ENCODE measurements at places on chromosomes 4 and X.

DNA sequence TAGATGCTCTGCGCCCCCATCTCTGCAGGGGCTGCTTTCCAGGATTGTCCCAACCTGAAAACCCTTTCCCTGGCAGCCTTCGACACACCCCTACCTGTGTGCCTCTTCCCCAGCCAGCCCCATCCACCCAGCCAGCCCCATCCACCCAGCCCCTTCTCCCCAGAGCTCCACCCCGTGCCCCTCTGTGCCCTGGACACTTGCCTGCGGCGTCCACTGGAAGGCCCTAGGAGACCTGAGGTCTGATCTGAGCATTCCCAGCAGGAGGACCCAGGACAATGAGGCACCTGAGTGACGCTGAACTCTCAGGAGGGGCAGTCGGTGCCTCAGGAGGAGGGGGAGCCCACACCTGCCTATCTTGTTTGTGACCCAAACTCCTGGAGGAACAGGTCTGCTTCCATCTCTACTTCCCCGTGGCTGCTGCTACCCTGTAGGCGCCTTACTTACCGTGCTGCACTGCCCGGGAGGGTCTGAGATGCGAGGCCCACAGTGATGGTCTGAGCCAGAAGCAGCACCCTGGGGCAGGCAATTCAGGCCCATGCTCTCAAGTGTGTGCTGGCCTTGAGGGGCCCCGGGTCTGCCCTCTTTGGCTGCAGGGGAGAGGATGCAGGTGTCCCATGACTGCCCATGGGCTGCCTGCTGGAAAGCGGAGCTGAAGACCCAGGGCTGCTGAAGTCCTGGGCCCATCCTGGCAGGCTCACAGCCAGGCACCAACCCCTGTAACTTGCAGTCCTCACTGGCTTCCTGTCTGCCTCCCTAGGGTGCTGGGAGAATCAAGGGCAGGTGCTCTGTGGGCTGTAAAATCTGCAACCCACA lies 4.9 kb downstream of the LRPAP1 start:
- H3K36me3 ChIP-seq = peaks cover 31% of the 10 kb centered on the region
- no peak for DNase-seq

DNA sequence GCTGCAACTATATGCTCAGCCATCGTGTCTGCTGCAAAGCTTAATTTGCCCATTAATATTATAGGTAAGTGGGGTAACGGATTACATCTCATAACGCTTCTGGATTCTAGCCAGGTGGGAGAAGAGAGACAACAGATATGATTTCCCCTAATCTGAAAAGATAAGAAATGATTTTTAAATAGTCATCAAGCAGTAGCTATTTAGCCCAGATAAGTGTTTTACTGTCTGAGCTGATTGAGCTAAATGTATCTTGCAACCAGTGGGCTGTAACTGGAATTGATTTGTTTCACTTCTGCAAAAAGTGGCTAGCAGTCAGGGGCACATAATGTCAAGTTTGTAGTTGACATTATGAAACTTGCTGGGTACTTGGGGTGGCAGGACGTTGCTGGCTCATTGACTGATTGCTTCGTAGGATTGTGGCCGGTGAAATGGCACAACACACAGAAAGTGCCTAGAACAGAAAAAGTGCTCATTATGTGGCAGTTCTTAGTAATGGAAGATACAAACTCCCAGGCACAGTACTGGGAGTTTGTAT lies 18.5 kb downstream of the LAP3 start:
- no peak overlapping the region for H3K27ac ChIP-seq
- H3K36me3 ChIP-seq = peaks cover 84% of the 10 kb centered on the region
- no peaks in the 10 kb centered on the region for H3K4me1 ChIP-seq
- no peak overlapping the region for H3K4me3 ChIP-seq
- DNase-seq = no peak
- no peaks in the 10 kb centered on the region for H3K27me3 ChIP-seq

DNA sequence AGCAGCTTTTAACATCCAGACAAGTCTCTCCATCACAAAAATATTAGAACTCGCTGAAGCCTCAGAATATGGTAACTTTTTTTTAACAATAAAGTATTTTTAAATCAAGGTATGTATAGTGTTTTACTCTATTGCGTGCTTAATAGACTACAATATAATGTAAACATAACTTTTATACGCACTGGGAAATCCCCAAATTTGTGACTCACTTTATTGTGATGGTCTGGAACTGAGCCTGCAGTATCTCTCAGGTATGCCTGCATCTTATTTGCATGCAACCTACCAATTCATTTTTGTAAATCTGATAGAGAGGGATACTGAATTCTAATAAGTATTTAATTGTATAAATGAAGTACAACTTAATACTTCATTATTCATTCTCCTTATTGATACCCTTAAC lies 823.5 kb downstream of the ADGRL3 start:
- H3K27me3 ChIP-seq = no peaks in the 10 kb centered on the region
- peak; percentile 51 for DNase-seq
- peaks cover 8% of the 10 kb centered on the region for H3K4me1 ChIP-seq
- no peak overlapping the region for H3K4me3 ChIP-seq
- no peaks in the 10 kb centered on the region for H3K36me3 ChIP-seq
- H3K27ac ChIP-seq = no peak overlapping the region

GRCh38 chrX:77276742-77277141 lies 170.4 kb upstream of the FGF16 start:
- H3K4me1 ChIP-seq = no peaks in the 10 kb centered on the region
- no peak for DNase-seq
- no peak overlapping the region for H3K4me3 ChIP-seq

GRCh38 chr4:7073526-7074390 lies 5.9 kb upstream of the GRPEL1 start:
- peaks cover 14% of the 10 kb centered on the region for H3K27me3 ChIP-seq
- no peak overlapping the region for H3K4me3 ChIP-seq
- peaks cover 7% of the 10 kb centered on the region for H3K4me1 ChIP-seq
- peak; percentile 64 for DNase-seq
- H3K27ac ChIP-seq = no peak overlapping the region
- no peaks in the 10 kb centered on the region for H3K36me3 ChIP-seq

GRCh38 chr4:158300012-158300411 lies 89.7 kb downstream of the TMEM144 start:
- no peaks in the 10 kb centered on the region for H3K36me3 ChIP-seq
- H3K4me1 ChIP-seq = peaks cover 49% of the 10 kb centered on the region
- DNase-seq = no peak
- no peak overlapping the region for H3K27ac ChIP-seq

DNA sequence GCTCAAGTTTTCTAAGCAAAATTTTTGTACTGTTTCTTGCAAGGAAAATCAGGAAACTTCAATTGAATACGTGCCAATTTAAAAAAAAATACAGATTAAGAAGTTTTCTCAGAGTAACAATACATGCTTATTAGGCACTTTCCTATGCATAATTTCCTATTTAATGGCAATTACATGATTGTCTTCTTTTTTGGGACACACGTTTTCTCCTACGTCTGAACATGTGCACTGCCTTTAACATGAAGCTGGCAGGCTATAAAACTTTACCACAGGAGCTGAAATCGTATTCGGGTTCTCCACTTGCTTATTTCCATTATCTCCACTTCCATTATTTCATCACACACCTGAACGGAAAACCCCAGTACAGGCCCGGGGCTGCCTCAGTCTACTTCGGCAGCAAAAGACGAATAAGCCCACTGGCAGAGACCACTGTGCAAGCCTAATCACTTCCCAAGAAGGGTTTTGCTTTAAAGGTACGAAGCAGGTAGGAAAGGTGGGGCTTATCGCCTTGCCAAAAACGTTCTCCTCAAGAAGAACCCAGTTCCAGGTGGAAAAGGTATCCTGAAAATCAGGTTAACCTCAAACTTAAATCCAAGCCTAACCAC lies 575 bp downstream of the RCHY1 start:
- no peak for DNase-seq
- no peaks in the 10 kb centered on the region for H3K27me3 ChIP-seq
- peaks cover 32% of the 10 kb centered on the region for H3K4me1 ChIP-seq
- H3K36me3 ChIP-seq = peaks cover 48% of the 10 kb centered on the region
- H3K4me3 ChIP-seq = no peak overlapping the region

DNA sequence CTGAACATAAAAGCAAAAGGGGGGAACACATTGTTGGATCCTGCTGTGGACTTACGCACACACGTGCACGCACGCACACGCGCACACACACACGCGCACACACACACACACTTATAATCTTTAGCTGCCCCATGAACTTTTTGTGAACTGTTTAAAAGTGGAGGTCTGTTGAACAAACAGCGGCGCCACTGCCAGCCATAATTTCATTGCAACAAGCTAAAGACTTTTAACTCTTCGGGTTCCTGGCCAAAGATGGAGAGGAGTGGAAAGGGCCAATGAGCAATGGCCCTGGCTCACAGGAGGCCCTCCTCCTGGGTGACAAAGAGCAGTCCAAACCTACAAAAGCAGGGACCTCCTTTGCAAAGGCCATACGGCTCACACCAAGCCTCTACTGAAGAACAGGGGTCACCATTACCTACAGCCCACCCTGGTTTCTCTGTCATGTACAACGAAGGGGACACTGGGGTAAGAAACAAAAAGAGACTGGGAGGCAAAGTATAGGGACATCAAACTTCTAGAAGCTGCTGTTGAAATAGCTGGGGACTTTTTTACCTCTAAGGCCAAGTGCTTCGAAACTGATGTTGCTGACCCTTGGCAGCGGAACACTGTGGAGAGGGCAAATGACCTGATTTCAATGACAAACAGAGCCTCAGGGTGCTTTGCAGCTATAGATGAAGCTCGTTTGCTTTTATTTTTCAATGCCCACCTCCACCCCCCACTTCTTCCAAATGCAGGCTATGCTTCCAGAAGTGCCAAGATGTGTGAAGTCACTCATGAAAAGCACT lies 16.7 kb downstream of the BCOR start:
- H3K27me3 ChIP-seq = peaks cover 50% of the 10 kb centered on the region
- DNase-seq = no peak
- no peaks in the 10 kb centered on the region for H3K36me3 ChIP-seq
- no peak overlapping the region for H3K27ac ChIP-seq

DNA sequence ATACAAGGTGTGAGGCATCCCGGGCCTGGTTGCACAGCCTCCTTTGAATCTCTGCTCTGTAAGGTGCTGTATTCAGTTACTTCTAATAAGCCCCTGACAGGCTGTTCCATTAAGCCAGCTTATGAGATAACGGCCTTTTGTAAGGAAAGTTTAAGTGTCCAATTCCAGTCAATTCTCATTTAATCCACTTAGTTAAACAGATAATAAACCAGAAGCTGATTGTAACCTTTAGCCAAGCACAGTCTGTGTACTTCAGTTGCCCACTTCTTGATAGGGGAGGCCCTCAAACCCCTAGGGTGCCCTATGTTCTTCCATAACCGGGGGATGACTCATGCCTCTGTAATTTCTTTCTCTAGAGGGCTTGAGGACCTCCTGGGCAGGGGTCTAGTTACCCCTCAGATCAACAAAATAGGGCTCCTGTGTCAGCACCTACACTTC lies 63.4 kb downstream of the RASL11B start:
- no peaks in the 10 kb centered on the region for H3K27me3 ChIP-seq
- DNase-seq = peak; percentile 1
- no peaks in the 10 kb centered on the region for H3K4me1 ChIP-seq
- H3K27ac ChIP-seq = no peak overlapping the region
- H3K4me3 ChIP-seq = no peak overlapping the region

- no peaks in the 10 kb centered on the region for H3K36me3 ChIP-seq
- peak overlapping the region; percentile 67 for H3K4me3 ChIP-seq
- peaks cover 11% of the 10 kb centered on the region for H3K4me1 ChIP-seq
- DNase-seq = peak; percentile 46
- no peaks in the 10 kb centered on the region for H3K27me3 ChIP-seq
- peak overlapping the region; percentile 76 for H3K27ac ChIP-seq
Observed at GRCh38 chr4:180827232-180828009, 1415.8 kb upstream of the TENM3 start.

DNA sequence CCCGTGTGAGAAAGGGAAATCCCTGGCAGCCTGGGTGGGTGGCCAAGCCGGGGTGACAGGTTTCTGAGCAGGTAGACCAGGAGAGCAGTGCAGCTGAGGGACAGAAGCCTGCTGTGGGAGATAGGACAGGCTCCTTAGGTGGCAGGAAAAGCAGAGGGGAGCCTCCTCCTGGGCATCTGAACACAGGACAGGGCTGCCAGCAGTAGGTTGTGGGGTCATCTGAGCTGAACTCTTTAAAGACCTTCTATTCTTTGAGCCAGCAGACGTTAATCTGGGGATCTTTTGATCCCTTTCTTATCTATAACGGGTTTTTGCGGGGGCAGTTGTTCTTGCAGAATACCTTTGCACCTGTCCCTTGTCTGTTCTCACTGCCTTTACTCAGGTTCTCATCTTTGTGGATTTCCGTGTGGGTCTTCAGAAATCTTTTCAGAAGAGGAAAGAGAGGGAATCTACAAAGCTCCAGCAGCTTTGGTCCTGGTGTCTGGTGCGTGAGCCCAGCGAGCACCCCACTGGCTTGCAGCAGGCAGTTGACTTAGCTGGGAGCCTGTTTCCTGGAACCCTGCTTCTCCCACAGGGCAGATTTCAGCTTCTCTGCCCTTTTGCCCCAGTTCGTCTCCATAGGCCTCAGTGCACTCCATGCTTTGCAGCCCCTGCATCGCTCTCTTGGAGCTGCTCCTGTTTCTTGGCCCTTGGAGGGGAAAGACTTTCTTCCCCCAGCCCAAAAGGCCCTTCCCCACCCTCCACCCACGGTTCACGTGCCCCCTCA lies 35.8 kb upstream of the TADA2B start:
- no peak for DNase-seq
- no peak overlapping the region for H3K4me3 ChIP-seq
- H3K4me1 ChIP-seq = peaks cover 20% of the 10 kb centered on the region
- no peaks in the 10 kb centered on the region for H3K27me3 ChIP-seq
- H3K27ac ChIP-seq = peak overlapping the region; percentile 69
- H3K36me3 ChIP-seq = peaks cover 84% of the 10 kb centered on the region

- DNase-seq = no peak
- H3K4me3 ChIP-seq = no peak overlapping the region
- H3K27ac ChIP-seq = peak overlapping the region; percentile 23
- no peaks in the 10 kb centered on the region for H3K27me3 ChIP-seq
- peaks cover 6% of the 10 kb centered on the region for H3K4me1 ChIP-seq
Observed at GRCh38 chr4:35500812-35501211, 743.5 kb downstream of the ARAP2 start.

- H3K36me3 ChIP-seq = no peaks in the 10 kb centered on the region
- peak; percentile 37 for DNase-seq
- H3K27ac ChIP-seq = no peak overlapping the region
- H3K4me3 ChIP-seq = no peak overlapping the region
Observed at GRCh38 chrX:18377796-18378195, 23.3 kb upstream of the SCML2 start.

DNA sequence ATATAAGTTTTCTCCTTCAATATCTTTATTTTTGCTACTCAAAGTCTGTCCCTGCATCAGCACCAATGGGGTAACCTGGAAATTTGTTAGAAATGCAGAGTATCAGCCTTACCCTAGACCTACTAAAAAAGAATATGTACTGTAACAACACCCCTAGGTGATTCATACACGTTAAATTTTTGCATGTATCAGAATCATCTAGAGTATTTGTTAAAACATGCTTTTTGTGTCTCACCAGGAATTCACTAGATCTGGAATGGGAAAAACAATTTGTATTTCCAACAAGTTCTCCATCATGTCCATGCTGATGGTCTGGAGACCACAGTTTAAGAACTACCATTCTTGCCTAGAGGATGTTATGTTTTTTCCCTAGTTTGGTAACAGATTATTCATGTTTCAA lies 196.0 kb upstream of the EDNRA start:
- H3K4me1 ChIP-seq = peaks cover 13% of the 10 kb centered on the region
- H3K36me3 ChIP-seq = no peaks in the 10 kb centered on the region
- DNase-seq = no peak

GRCh38 chr4:95676190-95676589 lies 127.4 kb upstream of the UNC5C start:
- H3K36me3 ChIP-seq = no peaks in the 10 kb centered on the region
- H3K4me3 ChIP-seq = no peak overlapping the region
- peak; percentile 38 for DNase-seq
- no peaks in the 10 kb centered on the region for H3K27me3 ChIP-seq
- H3K27ac ChIP-seq = no peak overlapping the region
- H3K4me1 ChIP-seq = peaks cover 13% of the 10 kb centered on the region

Measured in MCF 10A (cell line).